ENCODE measurements at places on chromosomes 12 and 14. TPM values are rescaled to one million over a fixed set of nuclear protein-coding genes. Genes with fewer than 3 reads are reported as not detected.

PDE3A gene
- total RNA-seq, result 27.4 TPM

MYF6 gene
- total RNA-seq, result not detected

- no peaks in the 10 kb centered on the region for H3K27me3 ChIP-seq
- no peak overlapping the region for H3K27ac ChIP-seq
- no peak for DNase-seq
These were observed 175.3 kb downstream of the TMEM121 start for GRCh38 chr14:105701456-105702274.

- no peak overlapping the region for H3K4me3 ChIP-seq
- no peak overlapping the region for H3K27ac ChIP-seq
- no peaks in the 10 kb centered on the region for H3K4me1 ChIP-seq
- peak; percentile 52 for DNase-seq
These were observed 12.4 kb upstream of the SMUG1 start for GRCh38 chr12:54201001-54201794.

DNA sequence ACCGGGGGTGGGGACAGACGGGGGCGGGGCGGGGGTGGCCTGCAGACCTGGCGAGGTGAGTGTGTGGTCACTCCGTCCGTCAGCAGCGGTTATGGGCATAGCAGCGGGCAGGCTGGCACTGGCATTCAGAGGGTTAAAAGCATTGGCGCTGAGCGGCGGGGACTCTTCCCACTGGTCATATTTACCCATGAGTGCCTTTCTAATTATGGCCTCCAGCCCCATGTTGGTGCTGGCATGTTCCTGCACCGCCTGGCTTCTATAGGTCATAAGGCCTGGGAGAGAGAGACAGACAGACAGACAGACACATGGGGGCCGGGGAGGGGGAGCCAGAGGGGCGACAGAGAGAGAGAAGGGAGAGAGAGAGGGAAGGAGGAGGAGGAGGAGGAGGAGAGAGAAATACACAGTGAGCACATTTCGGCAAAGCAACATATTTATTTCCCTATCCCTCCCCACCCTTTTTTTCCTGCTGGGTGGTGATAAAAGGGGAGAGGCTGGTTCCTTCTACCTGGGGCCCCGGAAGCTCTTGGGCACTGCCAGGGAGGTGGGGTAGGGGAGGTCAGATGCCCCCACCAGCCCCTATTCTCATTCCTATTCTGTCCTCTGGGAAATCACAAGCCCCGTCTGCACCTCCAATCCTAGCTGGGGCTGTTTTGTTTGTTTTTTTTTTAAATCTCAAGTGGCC lies 32.6 kb downstream of the RFLNA start:
- no peak for DNase-seq
- H3K4me3 ChIP-seq, result no peak overlapping the region
- H3K27ac ChIP-seq, result no peak overlapping the region
- H3K27me3 ChIP-seq, result no peaks in the 10 kb centered on the region
- H3K4me1 ChIP-seq, result no peaks in the 10 kb centered on the region

DNA sequence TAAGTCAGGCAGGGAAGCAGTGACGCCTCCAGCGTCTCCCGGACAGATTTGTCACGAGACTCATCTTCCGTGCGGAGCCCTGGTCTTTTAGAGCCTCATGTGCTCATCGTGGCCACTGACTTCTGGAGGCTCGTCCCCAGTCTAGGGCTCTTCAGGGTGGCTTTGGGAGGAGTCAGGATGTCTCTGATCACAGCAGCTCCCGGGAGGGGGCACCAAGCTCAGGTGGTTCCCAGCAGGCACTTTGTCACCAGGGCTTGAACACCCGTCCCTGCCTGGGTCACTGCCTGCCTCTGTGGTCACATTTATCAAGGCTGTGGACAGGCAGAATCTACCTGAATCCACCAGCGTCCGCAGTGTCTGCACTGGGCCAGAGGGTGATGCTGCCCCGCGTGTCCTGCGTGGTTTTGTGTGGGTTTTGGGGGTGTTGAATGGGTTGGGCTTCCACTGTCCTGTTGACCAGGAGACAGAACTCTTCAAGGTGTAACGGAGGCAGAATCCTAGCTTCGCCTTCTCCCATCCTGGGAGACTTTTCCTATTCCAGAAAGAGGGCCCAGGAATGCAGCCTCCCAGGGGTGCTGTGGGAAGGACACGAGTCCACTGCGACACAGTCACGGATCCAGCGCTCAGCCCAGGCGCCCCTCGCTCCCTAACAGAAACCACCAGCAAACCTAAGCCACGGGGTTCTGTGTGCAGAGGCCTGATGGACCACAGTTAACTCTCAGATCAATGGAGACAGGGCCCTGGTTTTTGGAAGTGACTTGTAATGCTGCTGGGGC lies 132.3 kb downstream of the ADGRD1 start:
- H3K27ac ChIP-seq, result no peak overlapping the region
- no peaks in the 10 kb centered on the region for H3K27me3 ChIP-seq
- H3K4me3 ChIP-seq, result no peak overlapping the region

DNA sequence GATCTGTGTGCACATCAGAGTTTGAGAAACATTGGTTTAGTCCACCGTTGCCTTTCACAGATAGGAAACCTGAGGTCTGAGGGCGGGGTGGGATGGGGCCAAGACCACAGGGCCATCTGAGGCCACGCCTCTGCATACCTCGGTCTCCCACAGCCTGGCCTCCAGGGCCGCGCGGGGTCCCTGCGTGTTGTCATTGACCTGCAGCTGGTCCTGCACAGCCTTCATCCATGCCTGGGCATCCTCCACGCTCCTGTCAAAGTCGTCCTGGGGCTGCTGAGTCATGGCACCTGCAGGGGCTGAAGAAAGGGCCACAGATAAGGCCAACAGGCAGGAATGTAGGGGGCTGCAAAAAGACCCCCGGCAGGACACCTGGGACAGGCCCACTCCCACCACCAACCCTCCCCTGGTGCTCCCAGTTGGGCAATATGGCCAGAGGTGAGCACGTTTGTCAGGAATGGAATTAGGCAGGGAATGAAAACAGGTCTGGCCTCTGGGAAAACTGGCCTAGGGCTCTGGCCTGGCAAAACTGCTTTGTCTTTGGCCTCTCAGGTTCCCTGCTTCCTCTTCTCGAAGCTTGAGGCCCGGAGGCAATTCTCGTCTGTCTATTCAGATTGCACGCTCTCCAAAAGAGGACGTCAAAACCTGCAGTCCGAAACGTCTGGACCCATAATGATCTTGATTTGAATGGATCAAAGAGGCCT lies 40.8 kb downstream of the SYNE3 start:
- no peak for DNase-seq
- no peak overlapping the region for H3K4me3 ChIP-seq
- H3K4me1 ChIP-seq, result no peaks in the 10 kb centered on the region
- H3K27me3 ChIP-seq, result no peaks in the 10 kb centered on the region
- H3K36me3 ChIP-seq, result peaks cover 5% of the 10 kb centered on the region
- no peak overlapping the region for H3K27ac ChIP-seq

All from endothelial cell of umbilical vein (primary cell).